ENCODE measurements at places on chromosomes 3 and 15.

GRCh38 chr3:196691386-196691785 is 20.7 kb downstream of the CEP19 start:
- no peaks in the 10 kb centered on the region for H3K36me3 ChIP-seq
- no peaks in the 10 kb centered on the region for H3K4me1 ChIP-seq
- H3K27ac ChIP-seq = no peak overlapping the region

DNA sequence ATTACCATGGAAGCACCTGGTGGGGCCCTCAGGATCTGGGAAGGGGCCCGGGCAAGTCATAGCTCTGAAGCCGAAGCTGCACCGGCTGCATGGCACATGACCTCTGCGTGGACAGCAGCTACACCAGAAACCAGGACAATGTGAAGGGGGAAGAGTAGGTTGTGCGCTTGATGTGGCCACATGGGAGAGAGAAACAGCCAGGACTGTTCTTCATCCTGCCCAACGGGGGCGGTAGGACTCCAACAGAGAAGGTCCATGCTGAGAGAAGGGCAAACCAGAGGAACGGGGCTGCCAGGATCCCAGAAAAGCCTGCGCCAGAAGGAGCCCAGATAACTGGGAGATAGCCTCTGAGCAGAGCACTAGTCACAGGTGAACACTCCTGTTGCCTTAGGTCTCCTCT is 54.9 kb upstream of the PRR20G start:
- no peaks in the 10 kb centered on the region for H3K36me3 ChIP-seq
- no peaks in the 10 kb centered on the region for H3K4me1 ChIP-seq
- DNase-seq = no peak
- H3K4me3 ChIP-seq = no peak overlapping the region
- H3K27me3 ChIP-seq = peaks cover 62% of the 10 kb centered on the region
- H3K27ac ChIP-seq = no peak overlapping the region

DNA sequence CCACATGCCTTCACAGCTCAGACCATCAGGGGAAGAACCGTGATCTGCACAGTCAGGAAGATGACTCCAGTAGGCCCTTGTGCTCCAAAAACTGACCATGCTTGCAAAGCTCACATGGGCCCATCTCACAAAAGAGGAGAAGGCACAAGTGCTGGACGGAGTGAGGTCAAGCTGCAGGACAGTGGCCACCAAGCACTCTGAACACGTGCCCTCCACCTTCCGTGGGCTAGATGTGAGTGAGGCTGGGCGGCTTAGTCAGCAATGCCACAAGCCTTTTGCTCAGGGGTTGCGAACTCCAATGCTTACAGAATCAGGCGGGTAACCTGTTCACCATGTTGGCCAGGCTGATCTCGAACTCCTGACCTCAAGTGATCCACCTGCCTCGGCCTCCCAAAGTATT is 70.9 kb downstream of the SCN5A start:
- DNase-seq = no peak
- no peaks in the 10 kb centered on the region for H3K4me1 ChIP-seq
- no peak overlapping the region for H3K27ac ChIP-seq
- no peaks in the 10 kb centered on the region for H3K27me3 ChIP-seq

- no peaks in the 10 kb centered on the region for H3K36me3 ChIP-seq
- DNase-seq = no peak
- peaks cover 61% of the 10 kb centered on the region for H3K4me1 ChIP-seq
- H3K27ac ChIP-seq = peak overlapping the region; percentile 99
- no peak overlapping the region for H3K4me3 ChIP-seq
Observed at GRCh38 chr3:188191460-188191859, 37.5 kb downstream of the LPP start.

GRCh38 chr15:24945711-24946110 is 9.1 kb upstream of the SNRPN start:
- DNase-seq = no peak
- peaks cover 10% of the 10 kb centered on the region for H3K4me1 ChIP-seq
- no peaks in the 10 kb centered on the region for H3K27me3 ChIP-seq
- H3K4me3 ChIP-seq = no peak overlapping the region
- H3K27ac ChIP-seq = no peak overlapping the region

GRCh38 chr3:187636528-187636927 is 33.7 kb downstream of the SST start:
- no peak for DNase-seq
- H3K4me1 ChIP-seq = no peaks in the 10 kb centered on the region
- no peaks in the 10 kb centered on the region for H3K36me3 ChIP-seq

DNA sequence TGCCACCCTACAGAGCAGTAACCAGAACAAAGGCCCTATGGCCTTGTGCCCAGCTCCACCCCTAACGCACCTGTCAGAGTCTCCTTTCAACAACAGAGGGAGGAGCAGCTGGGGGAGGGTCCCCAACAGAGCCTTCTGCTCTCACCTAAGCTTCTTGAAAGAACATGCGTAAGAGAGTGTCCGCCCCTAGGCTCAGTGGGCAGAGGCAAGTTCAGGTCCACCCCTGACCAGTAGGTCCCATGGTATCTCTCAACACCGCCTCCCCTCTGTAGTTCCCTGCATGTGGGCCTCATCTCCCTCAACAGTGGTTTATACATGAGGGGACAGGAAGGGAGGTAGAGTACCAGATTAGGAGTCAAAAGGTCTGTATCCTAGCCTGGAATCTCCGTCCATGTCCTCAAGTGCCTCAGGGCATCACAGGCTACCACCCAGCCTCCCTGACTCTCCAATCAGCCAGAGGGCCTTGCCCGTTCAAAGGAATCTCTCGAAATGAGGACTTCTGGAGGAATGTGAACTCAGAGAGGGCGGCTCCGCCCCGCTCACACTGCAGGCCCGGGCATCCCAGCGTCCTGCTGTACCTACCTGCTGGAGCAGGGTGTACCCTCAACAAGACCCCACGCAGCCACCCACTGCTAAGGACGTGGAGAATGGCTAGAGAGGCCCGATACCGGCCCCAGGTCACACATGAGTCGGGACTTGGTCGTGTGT is 680 bp downstream of the POC1A start:
- DNase-seq = no peak
- H3K27ac ChIP-seq = peak overlapping the region; percentile 85
- no peaks in the 10 kb centered on the region for H3K27me3 ChIP-seq
- no peaks in the 10 kb centered on the region for H3K36me3 ChIP-seq
- peaks cover 17% of the 10 kb centered on the region for H3K4me1 ChIP-seq

DNA sequence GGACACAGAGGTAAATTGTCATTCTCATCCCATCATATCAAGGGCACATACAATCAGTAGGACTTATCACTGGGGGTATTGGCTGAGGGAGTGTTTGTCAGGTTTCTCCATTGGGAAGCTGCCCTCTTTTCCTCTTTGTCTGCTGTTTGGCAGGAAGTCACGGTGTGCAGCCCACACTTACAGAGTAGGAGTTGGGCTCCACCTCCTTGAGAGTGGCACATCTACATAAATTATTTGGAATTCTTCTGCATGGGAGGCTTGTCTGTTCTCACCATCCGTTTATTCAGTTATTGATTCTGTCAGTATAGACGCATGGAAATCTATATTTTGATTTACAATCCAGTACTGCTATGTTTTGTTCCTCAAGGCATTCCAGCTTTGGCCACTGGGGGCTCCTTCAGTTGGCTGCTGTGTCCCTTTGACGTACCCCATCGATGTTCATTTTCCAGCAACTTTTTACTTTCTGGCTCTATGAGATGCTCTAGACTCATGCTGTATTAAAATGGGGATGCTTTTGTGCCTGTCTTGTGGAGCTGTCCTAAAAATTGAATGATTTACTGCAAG is 200.3 kb downstream of the SLCO3A1 start:
- H3K27me3 ChIP-seq = no peaks in the 10 kb centered on the region
- DNase-seq = no peak
- H3K27ac ChIP-seq = no peak overlapping the region
- H3K4me1 ChIP-seq = no peaks in the 10 kb centered on the region

DNA sequence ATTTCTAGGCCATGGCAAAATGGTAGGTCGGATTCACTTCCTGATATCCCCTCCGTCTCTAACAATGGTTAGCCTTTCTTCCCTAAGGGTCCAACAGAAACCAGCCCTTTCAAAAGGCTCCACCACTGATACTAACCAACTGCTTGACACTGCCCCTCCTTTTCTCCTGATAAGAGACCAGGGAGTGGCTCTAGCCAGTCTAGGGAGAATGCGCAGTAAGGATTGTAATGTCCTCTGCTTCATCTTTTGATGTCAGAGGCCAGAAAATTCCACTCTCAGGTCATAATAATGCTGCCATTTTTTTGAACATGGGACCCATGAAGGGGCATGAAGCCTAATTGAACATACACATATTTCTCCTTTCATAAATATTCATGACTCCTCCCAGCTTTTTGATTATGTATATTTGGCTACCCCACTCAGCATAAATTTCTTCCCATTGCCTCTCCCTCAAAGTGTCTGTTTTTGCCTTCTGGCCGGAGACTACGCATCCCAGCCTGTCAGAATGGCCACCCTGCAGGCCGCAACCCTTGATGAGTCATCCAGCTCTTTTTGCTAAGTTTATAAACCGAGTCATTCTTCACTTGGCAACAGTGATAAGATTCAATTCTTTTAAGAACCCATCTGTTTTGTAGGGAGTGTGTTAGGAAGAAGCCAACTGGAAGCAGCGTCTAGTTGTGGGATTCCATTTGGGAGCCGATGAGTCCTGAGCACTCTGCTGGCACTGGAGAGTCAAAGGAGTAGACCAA is 189.0 kb upstream of the MCTP2 start:
- peaks cover 2% of the 10 kb centered on the region for H3K4me1 ChIP-seq
- no peak overlapping the region for H3K4me3 ChIP-seq
- DNase-seq = no peak
- H3K27ac ChIP-seq = no peak overlapping the region
- no peaks in the 10 kb centered on the region for H3K27me3 ChIP-seq

DNA sequence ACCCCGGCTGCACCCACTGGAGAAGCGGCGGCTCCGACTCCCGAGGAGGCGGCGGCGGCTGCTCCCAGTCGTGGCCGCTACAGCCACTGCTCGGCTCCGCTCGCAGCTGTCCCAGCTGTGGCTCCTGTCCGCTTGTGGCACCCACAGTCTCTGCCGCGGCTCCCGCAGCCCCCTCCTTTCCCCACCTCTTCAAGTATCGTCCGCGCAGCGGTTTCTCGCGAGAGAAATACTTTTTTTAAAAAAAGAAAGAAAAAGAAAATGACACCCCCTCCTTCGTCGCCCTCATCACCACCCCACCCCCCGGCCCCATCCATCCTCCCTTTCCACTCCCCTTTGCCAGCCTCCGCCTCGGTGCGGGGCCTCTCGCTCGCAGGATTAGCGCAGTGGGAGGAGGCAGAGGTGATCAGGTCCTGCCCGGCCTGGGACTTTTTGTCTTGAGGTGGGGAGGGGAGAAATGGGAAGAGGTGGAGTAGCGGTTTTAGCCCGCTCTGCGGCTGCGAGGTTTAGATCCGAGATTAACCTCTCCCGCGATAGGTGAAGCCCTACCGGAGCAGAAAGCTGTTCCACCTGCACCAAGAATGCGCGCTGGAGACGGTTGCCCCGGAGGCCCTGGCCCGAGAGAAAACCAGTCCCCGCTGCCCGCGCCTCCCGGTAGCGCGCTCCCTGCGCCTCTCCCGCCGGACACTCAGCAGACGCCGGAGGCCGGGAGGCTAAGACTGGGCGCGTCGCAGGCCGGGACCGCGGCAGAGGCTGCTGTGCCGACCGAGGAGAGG is at the start of gene FBN1:
TSS of gene FBN1 (minus strand) at position 152 of the 773 bp plus-strand sequence. CDS start 940 bp downstream, outside the sequence.
- no peaks in the 10 kb centered on the region for H3K27me3 ChIP-seq
- peak within 1 kb of the TSS; percentile 71 for H3K4me3 ChIP-seq
- H3K4me1 ChIP-seq = peaks cover 26% of the 10 kb centered on the region
- H3K36me3 ChIP-seq = no peaks in the 10 kb centered on the region
- peak within 1 kb of the TSS; percentile 95 for H3K27ac ChIP-seq
- DNase-seq = peak; percentile 90

- H3K4me1 ChIP-seq = no peaks in the 10 kb centered on the region
- no peaks in the 10 kb centered on the region for H3K27me3 ChIP-seq
- no peak for DNase-seq
- no peak overlapping the region for H3K4me3 ChIP-seq
- H3K27ac ChIP-seq = no peak overlapping the region
Observed at GRCh38 chr3:58531956-58532355, 5.0 kb downstream of the ACOX2 start.

GRCh38 chr15:51460796-51461195 is 119.3 kb downstream of the GLDN start:
- DNase-seq = no peak
- H3K27ac ChIP-seq = no peak overlapping the region
- no peak overlapping the region for H3K4me3 ChIP-seq
- H3K4me1 ChIP-seq = no peaks in the 10 kb centered on the region
- no peaks in the 10 kb centered on the region for H3K27me3 ChIP-seq
- no peaks in the 10 kb centered on the region for H3K36me3 ChIP-seq

DNA sequence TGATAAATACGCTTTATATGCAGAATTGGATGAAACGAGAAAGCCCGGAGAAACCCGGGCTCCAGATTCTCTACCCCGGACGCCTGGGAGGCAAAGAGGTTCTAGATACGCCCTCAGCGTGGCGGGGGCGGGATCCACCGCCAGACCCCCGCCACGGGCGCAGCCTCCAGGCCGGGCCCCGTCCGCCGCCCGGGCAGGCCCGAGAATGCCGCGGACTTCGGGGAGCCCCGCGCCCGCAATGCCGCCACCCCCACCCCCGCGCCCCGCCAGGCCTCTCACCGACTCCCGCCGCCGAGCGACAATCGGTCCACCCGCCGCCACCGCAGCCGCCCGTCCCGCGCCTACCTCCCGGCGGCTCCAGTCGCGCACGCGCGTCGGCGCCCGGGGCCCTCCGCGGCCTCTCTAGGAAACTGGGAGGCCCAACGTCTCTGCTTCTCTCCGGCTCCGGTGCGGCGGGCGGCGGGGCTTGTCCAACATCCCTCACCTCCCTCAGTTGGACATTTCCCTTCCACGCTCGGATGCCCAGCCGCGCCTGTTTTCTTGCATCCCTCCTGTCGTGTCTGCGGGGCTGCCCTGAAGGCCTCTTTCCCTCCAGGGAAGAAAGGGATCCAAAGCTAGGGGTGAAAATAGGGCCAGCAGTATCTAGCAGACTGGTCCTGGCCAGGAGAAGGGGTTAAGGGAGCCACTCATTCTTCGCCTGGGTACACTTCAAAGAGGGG is at the start of gene ZNF445:
TSS of gene ZNF445 (minus strand) at position 359 of the 719 bp plus-strand sequence. CDS start 22,121 bp downstream, outside the sequence.
- H3K36me3 ChIP-seq = no peaks in the 10 kb centered on the region
- peak within 1 kb of the TSS; percentile 74 for H3K4me3 ChIP-seq
- peak within 1 kb of the TSS; percentile 81 for H3K27ac ChIP-seq
- peak; percentile 88 for DNase-seq

DNA sequence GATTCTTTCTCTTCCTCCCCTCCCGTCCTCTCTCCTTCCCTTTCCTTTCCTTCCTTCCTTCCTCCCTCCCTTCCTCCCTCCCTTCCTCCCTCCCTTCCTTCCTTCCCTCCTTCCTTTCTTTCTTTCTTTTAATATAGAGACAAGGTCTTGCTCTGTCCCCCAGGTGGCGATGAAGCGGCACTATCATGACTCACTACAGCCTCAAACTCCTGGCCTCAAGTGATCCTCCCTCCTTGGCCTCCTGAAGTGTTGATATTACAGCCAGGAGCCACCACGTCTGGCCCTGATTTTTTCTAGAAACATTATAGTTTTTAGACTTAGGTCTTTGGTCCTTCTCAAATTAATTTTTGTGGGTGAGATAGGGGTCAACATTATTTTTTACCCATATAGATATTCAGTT is 15.5 kb downstream of the GRM2 start:
- H3K27me3 ChIP-seq = no peaks in the 10 kb centered on the region
- DNase-seq = no peak
- H3K27ac ChIP-seq = no peak overlapping the region
